Stimulated activated CD8-positive, alpha-beta memory T cell treated with anti-CD3 and anti-CD28 coated beads, Interleukin-4, amount 100 ng/mL, for 1 hour (primary cell): ENCODE measurements at places on chromosomes 3 and 15.

- DNase-seq: no peak
These were observed 164.0 kb upstream of the TBL1XR1 start for GRCh38 chr3:177361081-177361938.

DNA sequence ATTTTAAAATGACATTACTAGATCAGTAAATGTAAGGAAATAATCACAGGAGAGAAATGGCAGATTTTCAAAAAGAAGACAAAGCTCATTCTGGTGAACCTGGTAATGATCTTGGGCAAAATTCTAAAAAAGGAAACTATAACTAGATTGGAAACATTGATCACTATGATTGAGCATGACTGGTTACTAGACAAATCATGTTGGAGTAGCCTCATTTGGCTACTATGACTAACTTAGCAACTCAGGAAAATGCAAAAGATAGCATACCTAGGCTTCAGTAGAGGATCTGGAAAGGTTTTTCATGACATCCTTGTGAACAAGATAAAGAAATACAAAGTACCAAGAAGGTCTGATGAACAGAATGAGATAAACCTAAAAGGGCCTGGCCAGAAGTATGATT lies 7.6 kb upstream of the TMF1 start:
- DNase-seq: no peak

DNA sequence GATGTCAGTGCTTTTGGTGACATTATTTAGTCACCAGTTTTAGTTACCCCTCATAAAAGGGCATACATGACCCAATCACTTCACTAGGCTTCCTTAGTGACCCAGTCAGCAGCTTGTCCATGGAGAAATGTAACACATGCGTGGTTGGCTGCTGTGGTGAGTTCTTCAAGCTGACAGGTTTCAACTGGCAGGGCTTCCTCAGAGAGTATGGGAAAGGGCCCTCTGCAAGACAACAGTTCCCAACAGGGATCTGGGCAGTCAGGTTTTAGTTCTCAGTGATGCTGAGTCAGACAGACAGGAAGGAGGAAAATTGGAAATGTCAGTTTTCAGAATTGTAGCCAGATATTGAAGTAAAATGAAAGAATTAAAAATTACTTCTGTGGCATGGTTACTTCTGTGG lies 282.5 kb downstream of the TBL1XR1 start:
- no peak for DNase-seq

DNA sequence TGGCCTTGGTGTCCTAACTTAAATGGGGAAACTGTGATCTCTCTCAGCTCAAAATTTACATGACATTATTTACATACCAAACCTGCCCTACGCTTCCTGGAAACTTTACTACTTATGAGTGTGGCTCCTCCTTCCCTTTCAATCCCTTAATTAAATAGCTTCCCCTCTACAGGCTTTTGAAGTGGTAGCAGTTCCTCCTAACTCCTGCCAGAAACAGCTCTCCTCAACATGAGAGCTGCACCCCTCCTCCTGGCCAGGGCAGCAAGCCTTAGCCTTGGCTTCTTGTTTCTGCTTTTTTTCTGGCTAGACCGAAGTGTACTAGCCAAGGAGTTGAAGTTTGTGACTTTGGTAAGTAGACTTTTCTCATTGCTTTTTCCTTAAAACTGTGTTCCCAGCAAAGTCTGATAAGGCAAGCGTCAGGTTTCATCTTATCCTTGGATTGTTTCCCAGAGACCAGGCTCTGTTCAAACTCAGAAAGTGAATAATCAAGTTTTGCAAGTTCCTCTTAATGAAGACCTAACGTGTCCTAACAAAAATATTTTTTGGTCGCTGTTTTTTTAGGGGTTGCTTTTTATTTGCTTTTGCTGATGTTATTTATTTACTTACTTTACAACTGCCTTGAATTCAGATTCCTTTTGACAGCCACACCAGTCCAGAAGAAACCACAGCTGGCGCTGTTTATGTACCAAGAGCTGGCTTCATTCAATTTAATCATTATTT lies at the start of gene ACP3:
ACP3 (plus strand) TSS at position 179 of the 720 bp plus-strand sequence; CDS start at position 229, 50 bp downstream.
- DNase-seq: no peak

DNA sequence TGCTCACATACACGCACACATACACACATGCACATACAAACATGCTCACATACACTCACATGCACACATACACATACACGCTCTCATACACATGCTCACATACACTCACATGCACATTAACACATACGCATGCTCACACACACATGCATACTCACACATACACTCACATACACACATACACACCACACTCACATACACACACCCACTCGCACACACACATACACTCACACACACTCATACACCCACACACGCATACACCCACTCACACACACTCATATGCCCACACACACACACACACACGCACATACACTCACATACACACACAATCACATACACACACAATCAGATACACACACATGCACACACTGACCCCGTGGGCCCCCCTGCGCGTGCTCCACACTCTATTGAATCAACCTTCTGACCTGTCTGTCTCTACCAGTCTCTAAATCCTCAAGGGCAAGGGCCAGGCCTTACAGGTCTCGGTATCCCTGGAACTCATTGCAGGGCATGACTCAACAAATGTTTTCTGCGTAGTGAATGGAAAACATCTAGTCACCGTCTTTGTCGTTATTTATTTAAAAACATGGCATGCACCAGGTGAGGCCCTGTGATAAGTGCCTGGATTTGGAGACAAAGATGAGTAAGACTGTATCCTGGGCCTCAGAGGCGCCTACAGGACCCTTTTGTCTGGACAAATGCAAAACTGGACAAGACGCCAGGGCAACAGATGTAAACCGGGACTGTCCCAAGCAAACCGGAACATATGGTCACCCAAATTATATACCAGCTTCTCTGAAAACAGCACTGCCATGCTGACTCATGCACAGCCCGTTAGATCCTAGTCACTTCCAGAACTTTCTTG lies 41.8 kb downstream of the GRK7 start:
- DNase-seq: no peak

GRCh38 chr3:120552184-120553172 lies 43.7 kb upstream of the NDUFB4 start:
- DNase-seq: no peak

- peak; percentile 14 for DNase-seq
These were observed 66.2 kb upstream of the CSTA start for GRCh38 chr3:122258757-122259371.

DNA sequence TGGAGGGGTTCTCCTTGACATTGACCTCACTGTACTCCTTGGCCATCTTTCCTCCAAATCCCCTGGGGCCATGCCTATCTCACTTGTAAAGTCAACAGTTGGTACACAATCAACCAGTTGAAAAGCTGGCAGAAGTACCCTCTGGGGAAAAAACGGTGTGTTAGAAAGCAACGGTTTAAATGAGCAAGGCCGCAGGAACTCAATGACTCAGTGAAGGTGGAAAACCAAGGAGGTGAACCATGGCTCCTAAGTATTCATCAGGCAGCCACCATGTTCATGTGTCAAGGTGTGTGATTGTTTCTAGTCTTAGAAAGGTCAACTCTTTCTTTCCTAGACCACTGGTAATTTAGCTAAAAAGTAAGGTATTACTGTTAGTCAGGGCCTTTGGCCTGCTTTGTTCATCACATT lies 130.9 kb upstream of the SATB1 start:
- DNase-seq: no peak

DNA sequence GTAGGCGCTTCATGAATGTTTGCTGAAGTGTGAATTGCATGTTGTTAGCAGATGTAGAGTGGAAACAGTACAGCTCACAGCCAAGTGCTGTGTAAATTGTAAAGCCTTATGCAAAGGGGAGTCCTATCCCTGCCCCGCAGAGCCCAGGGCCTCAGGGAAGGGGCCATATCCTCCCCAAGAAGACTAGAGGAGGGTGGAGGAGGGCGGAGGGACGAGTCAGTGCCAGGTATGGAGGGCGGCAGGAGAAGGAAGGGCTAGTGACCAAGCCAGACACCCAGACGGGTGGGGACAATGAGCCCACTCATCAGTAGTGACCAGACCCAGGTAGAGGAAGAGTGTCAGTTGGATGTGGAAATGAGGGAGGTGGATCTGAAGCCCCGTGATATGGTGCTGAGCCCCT lies 45.2 kb downstream of the ZNF710 start:
- DNase-seq: no peak

- no peak for DNase-seq
These were observed 730 bp downstream of the DGKG start for GRCh38 chr3:186361246-186361761.

GRCh38 chr3:155391104-155391503 lies 97.6 kb upstream of the STRIT1 start:
- no peak for DNase-seq

DNA sequence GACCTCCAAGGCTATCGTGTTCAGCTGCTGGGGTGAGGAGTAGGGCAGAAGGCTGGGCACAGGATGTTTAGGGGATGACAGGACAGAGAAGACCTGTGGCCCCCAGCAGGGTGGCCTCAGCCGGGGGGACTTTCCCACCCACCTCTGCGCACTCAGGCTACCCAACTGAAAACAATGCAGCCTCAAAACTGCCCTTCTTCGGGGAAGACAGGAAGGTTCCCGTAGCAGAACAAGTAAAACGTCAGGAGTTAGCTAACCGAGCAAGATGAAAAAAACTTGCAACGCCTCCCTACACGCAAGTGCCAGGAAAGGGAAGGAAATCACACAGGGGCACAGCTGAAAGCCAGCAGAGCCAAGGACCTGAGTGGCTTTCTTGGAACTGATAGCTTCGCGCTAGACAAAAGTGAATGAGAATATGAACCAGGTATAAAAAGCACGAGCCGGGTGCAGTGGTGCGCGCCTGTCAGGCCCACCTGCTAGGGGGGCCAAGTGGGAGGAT lies 38.4 kb upstream of the FURIN start:
- DNase-seq: no peak

- no peak for DNase-seq
These were observed 304.5 kb upstream of the SEMA6D start for GRCh38 chr15:47412802-47413201.

DNA sequence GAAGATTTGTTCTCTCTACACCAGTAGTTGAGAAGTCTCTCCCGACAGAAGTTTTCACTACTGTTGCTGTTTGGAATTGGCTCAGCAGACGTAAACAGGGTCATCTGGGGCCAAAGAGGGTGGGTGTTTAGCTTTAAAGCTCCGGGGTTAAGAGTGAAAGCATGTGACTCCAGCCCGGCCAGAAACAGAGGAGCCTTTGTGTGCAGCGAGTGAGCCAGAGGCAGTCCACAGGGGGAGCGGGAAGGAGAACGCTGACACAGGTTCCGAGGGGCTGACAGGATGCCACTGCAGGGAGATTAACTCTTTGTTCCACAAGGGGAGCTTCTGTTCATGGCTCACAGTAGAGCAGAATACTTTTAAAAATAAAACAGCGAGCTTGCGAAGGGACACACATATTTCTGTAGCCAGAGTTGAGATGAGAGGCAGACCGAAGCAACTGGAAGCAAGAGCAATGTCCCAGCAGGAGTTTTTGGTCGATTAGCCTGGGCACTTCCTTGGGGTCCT lies 26.9 kb downstream of the BMF start:
- DNase-seq: no peak

DNA sequence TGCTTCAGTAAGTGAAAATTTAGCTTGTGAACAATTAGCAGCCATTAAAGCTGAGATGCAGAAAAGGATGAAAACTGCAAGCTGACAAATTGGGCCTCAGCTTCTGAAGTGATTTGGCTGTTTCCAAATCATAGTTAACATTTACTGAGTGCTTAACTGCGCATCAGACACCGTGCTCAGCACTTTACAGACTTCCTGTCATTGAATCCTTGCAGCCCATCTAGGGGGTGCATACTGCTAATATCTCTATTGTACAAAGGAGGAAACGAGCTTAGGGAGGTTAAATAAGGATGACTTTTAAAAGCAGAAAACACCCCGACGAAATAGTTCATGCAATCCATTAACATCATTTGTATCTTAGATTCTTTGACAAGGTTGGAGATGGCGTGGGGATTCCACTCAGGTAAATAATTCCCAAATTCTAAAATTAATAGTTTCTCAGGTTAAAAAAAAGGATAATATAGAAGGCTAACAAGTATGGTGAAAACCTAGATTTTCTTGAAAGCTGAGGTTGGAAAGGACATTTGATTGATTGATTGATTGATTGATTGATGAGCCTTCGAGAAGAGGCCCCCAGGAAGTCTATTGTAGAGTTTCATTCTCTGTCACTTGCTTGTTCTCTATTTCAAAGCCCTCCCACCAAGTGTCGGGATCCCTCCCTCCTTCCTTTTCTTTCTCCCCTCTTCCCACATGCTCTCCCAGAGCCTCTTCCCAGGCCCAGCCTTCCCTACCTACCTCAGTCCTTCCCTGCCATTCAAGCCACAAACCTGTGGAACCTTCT lies 23.5 kb upstream of the EPHB3 start:
- no peak for DNase-seq

DNA sequence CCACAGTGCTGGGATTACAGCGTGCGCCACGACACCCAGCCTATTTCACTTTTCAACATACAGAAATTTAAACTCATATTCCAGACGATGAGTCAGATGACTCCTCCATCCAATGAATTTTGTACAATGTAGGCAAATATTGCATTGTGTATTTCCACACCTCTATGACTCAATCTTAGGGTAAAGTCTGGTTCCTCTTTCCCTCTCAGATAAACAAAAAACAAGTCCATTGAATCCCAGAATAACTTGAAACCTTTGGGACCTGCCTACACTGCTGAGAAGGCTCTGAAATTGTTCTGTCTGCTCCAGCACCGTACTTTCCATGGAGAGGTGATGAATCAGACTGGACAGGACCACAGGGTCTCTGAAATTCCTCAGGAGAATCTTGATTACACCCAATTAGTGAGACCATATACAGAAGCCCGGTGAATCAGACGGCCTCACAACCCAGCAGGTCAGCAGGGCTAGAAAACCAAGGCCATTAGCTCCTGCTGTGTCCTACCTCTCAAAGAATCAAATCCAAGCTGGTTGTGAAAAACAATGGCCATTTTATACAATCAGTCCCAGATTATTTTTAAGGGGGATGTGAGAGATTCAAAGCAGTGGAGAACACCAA lies 112.6 kb downstream of the ERC2 start:
- DNase-seq: no peak

GRCh38 chr15:38438031-38438986 lies 15.6 kb upstream of the FAM98B start:
- DNase-seq: no peak

GRCh38 chr3:183958226-183958625 lies 59.5 kb downstream of the ABCC5 start:
- DNase-seq: no peak

DNA sequence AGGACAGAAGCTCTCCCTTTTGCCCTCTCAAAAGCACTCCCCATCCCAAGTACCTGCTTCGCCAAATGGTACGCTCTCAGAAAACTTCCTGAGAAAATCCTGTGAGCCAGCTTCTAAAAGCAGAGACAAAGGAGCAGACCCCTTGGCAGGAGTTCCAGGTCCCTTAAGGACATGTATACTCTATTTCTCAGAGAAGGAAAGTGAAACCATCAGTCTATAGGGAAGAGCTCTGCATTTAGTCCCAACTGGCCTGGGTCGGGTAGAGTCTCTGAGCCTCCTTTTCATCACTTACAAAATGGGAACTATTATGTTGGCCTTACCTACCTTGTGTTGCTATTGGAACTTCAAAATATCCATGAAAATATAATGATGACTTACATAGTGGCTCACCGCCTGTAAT lies 19.7 kb downstream of the DAPK2 start:
- no peak for DNase-seq

GRCh38 chr15:68370768-68371151 lies 61.2 kb downstream of the ITGA11 start:
- DNase-seq: no peak

- DNase-seq: no peak
These were observed 15.7 kb upstream of the DPPA4 start for GRCh38 chr3:109353057-109353456.
